ENCODE measurements at places on chromosomes 1 and 21.

GRCh38 chr1:178337091-178337706 lies 159.6 kb downstream of the CLEC20A start:
- H3K27ac ChIP-seq = no peak overlapping the region
- H3K4me1 ChIP-seq = no peaks in the 10 kb centered on the region
- DNase-seq = no peak
- peaks cover 3% of the 10 kb centered on the region for H3K27me3 ChIP-seq
- H3K4me3 ChIP-seq = no peak overlapping the region
- H3K36me3 ChIP-seq = no peaks in the 10 kb centered on the region

DNA sequence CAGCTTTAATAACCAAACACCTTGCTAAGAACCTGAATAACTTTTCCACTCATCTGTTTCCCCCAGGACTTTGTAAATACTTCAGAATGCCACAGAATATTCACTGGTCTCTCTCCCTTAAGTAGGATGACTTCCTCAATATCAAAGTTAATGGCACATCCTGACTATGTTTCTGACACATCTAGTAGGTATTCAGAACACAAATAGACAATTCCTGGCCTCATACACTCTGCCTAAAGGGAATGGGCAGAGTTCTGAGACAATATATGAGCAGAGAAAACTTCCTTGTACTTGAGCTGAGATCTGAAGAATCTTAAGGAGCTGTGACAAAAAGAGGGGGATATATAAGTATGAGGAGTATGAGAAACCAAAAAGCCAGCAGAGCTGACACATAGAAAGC lies 34.8 kb downstream of the ANKRD13C start:
- DNase-seq = no peak
- H3K27me3 ChIP-seq = no peaks in the 10 kb centered on the region
- no peak overlapping the region for H3K4me3 ChIP-seq
- H3K36me3 ChIP-seq = peaks cover 21% of the 10 kb centered on the region
- no peak overlapping the region for H3K27ac ChIP-seq

DNA sequence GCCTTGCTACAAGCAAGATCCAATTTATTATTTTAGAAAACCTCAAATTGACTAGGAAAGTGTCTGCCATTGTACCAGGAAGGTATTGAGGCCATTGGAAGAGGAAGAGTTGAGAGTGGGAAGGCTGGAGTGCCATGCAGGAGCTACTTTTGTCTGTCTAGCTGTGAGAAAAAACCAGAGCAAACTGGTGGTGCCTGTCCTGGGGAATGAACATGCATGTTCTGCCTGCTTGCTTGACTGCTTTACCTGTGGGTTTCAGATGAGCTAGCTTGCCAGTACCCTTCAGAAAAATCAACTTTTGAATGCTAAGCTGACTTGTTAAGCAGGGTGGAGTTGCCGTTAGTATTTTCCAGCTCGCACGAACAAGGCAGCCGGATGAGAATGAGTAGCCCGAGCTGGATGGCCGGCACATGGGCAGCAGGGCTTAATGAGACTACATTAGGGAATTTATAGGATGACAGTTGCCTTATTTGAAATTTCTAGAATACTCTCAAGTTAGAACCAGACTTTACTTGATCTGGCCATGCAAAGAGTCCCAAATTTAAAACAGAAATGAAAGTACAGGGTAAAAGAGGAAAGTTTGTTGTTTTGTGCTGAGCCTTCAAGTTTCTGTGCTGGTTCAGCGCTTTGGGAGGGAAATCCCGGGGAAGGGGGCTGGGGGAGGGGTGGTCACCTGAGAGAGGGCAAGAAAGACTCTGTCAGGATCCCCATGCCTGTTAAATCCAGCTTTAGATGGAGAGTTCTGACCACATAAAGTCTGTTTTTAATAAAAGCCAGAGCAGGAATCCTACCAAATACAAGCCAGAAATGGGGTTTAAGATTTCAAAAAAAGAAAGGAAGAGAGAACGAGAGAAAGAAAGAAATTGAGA lies 29.6 kb upstream of the C1orf105 start:
- H3K4me3 ChIP-seq = no peak overlapping the region
- no peak overlapping the region for H3K27ac ChIP-seq
- H3K27me3 ChIP-seq = no peaks in the 10 kb centered on the region
- no peaks in the 10 kb centered on the region for H3K36me3 ChIP-seq
- H3K4me1 ChIP-seq = peaks cover 7% of the 10 kb centered on the region

DNA sequence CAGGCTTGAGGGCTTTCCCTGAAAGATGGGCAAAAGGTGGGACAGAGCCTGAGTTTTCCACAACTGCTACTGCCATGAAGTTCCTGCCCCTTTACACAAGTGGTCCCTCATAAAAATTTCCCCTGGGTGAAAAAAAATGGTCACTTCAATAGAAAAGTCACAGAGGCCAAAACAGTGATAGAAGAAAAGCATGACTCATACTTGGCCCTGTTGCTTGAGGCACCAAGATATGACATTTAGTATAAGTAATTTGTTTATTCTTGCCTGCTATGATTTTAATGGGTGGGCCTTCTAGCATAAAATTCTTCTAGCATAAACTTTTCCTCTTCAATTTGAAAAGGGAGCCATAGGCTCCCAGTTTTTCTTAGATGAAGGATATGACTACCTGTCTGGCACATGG lies 280.2 kb downstream of the DPYD start:
- H3K27ac ChIP-seq = no peak overlapping the region
- no peak for DNase-seq

- no peak for DNase-seq
- H3K4me1 ChIP-seq = no peaks in the 10 kb centered on the region
- no peaks in the 10 kb centered on the region for H3K27me3 ChIP-seq
- no peaks in the 10 kb centered on the region for H3K36me3 ChIP-seq
- no peak overlapping the region for H3K27ac ChIP-seq
These were observed 69.3 kb upstream of the ANGPTL1 start for GRCh38 chr1:178940068-178940765.
